Neural crest cell (in vitro differentiated cells): ENCODE measurements at places on chromosomes 13 and 19. TPM values are rescaled to one million over a fixed set of nuclear protein-coding genes. Genes with fewer than 3 reads are reported as not detected.

- H3K27ac ChIP-seq: no peak overlapping the region
- no peak overlapping the region for H3K4me3 ChIP-seq
- no peaks in the 10 kb centered on the region for H3K36me3 ChIP-seq
- H3K4me1 ChIP-seq: peaks cover 6% of the 10 kb centered on the region
Observed at GRCh38 chr19:45800070-45800553, 7.5 kb upstream of the DMWD start.

DNA sequence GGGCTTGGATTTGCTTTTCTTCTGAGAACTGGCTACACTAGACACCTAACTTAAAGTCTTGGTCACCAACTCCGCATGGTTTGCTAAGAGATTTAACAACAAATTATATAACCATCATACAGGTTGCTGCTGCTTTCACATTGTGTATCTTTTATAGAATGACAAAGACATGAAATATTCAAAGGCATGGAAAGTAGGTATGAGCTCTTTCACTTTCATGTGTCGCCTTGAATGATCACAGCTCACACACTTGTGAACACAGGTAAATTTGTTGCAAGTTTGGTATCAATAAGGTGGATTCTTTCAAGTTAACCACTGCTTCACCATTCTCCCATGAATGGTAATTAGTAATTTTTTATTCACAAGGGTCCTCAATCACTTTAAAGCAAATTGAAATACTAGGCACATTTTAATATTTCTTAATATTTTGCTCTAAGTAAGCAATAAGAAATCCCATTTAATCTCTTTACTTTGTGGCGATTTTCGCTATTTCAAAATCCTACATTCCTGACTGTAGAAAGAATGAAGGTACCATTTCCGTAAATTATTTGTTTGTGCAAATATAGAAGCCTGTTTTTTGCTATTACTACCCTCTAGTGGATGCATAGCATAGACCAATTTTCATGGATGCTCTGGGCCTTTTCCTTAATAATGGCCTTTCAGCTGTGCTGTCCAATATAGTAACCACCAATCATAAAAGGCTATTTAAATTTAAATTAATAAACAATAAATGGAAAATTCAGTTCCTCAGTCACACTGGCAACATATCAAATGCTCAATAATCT, 45.5 kb upstream of the FREM2 start:
- no peak overlapping the region for H3K27ac ChIP-seq
- no peaks in the 10 kb centered on the region for H3K4me1 ChIP-seq
- no peaks in the 10 kb centered on the region for H3K36me3 ChIP-seq
- no peak for DNase-seq
- no peak overlapping the region for H3K4me3 ChIP-seq
- H3K27me3 ChIP-seq: no peaks in the 10 kb centered on the region

DNA sequence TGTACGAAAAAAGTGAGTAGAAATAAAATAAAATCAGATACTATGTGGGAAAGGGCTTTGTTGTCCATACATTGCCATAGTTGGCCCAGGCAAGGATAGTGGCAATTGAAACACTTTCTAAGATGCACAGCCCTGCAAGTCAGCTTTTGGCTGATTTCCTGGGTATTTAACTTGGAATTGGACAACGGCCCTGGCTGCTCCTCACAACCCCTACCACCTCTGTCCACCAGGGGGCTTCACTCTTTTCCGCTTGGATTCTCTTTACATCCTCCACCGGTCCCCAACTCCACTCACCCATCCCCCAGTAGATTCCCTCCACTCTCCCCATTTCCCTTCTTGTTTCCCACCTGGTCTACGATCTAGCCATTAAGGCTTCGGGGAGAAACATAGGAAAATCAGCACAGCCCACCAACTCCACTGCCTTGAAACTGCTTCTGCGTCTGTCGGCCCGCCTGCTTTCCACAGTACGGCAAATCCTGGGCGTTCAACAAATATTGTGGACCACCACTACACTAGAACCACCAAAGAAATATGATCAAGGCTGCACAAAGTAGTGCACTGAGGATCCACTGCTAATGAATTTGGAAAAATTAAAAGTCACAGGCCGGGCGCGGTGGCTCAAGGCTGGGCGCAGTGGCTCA, 48.6 kb upstream of the GTF3A start:
- H3K4me1 ChIP-seq: peaks cover 14% of the 10 kb centered on the region
- peaks cover 46% of the 10 kb centered on the region for H3K27me3 ChIP-seq
- no peak overlapping the region for H3K4me3 ChIP-seq
- H3K27ac ChIP-seq: no peak overlapping the region

DNA sequence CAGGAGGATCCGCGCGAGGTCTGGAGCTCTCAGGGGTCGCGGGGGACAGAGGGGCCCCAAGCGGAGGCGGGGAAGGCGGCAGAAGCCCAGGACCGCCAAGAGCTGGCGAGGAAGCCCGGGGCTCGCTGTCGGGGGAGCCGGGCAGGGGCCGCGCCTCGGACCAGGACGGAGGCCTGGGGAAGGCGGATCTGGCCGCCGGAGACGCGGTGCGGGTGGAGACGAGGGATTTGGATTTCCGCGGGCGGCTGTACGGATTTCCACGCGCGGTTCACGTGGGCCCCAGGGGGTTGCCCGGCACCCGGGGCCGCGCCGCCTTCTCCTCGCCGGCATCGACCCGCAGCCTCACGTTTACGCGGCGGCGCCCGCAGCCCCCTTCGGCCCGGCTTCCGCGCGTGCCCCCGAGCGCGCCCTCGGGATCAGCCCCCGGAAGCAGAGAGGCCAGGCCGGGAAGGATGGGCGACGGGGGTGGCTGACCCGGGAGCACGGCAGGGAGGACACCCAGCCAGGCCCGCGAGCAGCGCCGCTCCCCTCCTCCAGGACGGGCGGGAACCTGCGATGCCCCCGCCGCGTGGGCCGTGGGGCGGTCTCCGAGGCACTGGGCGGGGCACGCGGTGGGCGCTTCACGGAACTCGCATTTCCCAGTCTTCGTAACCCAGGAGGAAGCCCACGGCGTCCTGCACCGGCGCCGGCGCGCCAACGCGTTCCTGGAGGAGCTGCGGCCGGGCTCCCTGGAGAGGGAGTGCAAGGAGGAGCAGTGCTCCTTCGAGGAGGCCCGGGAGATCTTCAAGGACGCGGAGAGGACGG, 4.7 kb downstream of the F7 start:
- no peak for DNase-seq
- H3K4me3 ChIP-seq: peak overlapping the region; percentile 44
- no peak overlapping the region for H3K27ac ChIP-seq
- H3K27me3 ChIP-seq: peaks cover 21% of the 10 kb centered on the region

The ZNF541 gene
- not detected in 2 replicates for total RNA-seq

The SLC7A9 gene
- 0.49 and 0.50 TPM in 2 replicates for total RNA-seq

- peaks cover 3% of the 10 kb centered on the region for H3K27me3 ChIP-seq
- H3K36me3 ChIP-seq: no peaks in the 10 kb centered on the region
- peak overlapping the region; percentile 79 for H3K27ac ChIP-seq
- DNase-seq: peak; percentile 92
Observed at GRCh38 chr13:26929971-26930730, 169.6 kb upstream of the GPR12 start.

- H3K4me3 ChIP-seq: peak overlapping the region; percentile 47
- H3K27ac ChIP-seq: peak overlapping the region; percentile 89
- H3K36me3 ChIP-seq: peaks cover 24% of the 10 kb centered on the region
Observed at GRCh38 chr13:114045113-114045735, 71.3 kb upstream of the C13orf46 start.

- no peak overlapping the region for H3K4me3 ChIP-seq
- H3K27me3 ChIP-seq: no peaks in the 10 kb centered on the region
- no peak overlapping the region for H3K27ac ChIP-seq
- peaks cover 7% of the 10 kb centered on the region for H3K4me1 ChIP-seq
- H3K36me3 ChIP-seq: no peaks in the 10 kb centered on the region
Observed at GRCh38 chr13:55214841-55215345, 1925.8 kb upstream of the PRR20A start.

- H3K4me1 ChIP-seq: peaks cover 33% of the 10 kb centered on the region
- H3K36me3 ChIP-seq: peaks cover 33% of the 10 kb centered on the region
- DNase-seq: no peak
- H3K27me3 ChIP-seq: no peaks in the 10 kb centered on the region
- peak overlapping the region; percentile 99 for H3K4me3 ChIP-seq
Observed at GRCh38 chr19:37467608-37468090, 405 bp upstream of the ZNF569 start.

- H3K4me3 ChIP-seq: no peak overlapping the region
- H3K27me3 ChIP-seq: no peaks in the 10 kb centered on the region
- peaks cover 6% of the 10 kb centered on the region for H3K4me1 ChIP-seq
- H3K36me3 ChIP-seq: peaks cover 4% of the 10 kb centered on the region
- H3K27ac ChIP-seq: no peak overlapping the region
Observed at GRCh38 chr13:23544668-23545067, 25.5 kb upstream of the TNFRSF19 start.

The PRTN3 gene
- not detected in 2 replicates for total RNA-seq

The CCDC169 gene
- total RNA-seq: 1.7 and 3.5 TPM in 2 replicates

The ZFP14 gene
- total RNA-seq: 10.6 and 12.3 TPM in 2 replicates

The RFXANK gene
- total RNA-seq: 107 and 111 TPM in 2 replicates

GRCh38 chr19:42352301-42353259, 27.1 kb downstream of the MEGF8 start:
- peaks cover 20% of the 10 kb centered on the region for H3K4me1 ChIP-seq
- peak; percentile 65 for DNase-seq
- H3K4me3 ChIP-seq: peak overlapping the region; percentile 70
- peaks cover 9% of the 10 kb centered on the region for H3K36me3 ChIP-seq
- no peak overlapping the region for H3K27ac ChIP-seq

The CAPS gene
- 1.6 and 2.6 TPM in 2 replicates for total RNA-seq

DNA sequence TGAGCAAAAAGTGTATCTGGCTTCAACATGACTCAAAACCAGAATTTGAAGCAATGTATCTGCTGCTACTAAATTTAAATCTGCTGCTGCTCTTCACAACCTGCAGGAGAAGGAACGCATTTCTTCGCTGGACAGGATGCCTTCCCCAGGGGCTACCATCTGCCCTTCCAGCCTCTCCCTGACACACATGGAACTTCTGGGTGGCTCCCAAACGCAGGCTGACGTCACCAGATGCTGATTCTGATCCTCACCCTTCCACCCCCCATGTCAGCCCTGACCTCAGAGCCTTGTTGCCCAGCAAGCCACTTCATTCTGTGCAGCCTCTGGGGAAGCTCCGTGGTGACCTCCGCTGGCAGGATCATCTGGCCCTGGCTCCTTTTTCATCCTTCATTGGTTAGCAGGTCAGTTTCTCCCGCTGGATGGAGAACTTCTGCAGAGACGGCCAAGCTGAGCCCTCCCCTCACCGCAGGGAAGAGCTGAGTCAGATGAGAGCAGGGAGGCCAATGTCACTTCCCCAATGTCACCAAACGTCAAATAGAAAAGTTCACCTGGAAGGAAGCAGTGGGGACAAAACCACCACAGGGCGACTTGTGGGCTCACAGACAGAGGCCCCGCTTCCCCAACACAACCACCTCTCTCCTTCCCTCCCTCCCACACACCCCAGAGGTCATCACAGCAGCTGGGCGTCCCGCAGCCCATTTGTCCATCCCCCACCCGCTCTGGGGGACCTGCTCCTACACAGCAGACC, 14.0 kb upstream of the RAB20 start:
- H3K4me1 ChIP-seq: peaks cover 12% of the 10 kb centered on the region
- H3K36me3 ChIP-seq: no peaks in the 10 kb centered on the region
- H3K4me3 ChIP-seq: no peak overlapping the region
- H3K27me3 ChIP-seq: peaks cover 14% of the 10 kb centered on the region
- H3K27ac ChIP-seq: no peak overlapping the region

GRCh38 chr13:114068656-114069318, 63.6 kb downstream of the RASA3 start:
- H3K36me3 ChIP-seq: peaks cover 7% of the 10 kb centered on the region
- no peak for DNase-seq
- H3K27ac ChIP-seq: peak overlapping the region; percentile 87

The KCTD12 gene
- total RNA-seq: 7.4 and 8.6 TPM in 2 replicates

DNA sequence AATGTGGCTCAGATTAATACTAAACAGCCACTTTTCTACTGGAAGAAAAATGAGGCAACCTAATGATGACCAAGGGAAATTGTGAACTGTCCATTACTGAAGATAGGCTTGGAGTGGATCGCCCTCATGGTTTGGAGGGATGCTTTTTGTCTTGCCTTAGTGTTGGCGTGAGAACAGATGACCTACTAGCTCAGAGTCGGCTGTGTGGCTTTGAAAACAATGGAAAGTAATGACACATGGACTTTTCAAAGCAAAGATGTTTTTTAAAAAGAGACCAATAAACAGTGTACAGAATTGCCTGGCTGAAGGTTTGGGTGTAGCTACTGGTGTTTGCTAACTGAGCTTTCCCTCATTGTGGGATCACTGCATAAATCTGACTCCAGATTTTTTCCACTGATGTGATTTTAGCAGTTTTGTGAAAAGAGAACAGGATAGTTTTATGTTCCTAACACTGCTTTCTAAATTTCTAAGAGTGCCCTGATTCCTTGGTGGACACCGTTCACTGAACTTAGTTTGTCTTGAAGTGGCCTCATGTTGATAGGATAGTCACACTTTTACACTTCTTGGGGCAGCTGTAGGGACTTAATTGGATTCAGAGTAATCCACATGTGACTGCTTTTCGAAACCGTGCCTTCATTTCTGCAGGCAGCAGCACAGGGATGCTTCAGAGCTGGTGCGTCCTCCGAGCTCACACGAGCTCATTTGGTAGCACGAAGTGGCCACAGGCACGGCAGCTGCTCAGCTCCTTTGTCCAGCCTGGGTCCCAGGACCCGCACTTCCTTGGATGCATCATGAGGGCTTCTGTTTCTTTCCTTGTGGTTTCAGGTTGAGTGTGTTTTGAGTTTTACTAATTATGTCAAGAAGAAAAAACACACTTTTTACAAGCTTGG, 4.3 kb downstream of the CEBPG start:
- no peaks in the 10 kb centered on the region for H3K27me3 ChIP-seq
- H3K4me3 ChIP-seq: peak overlapping the region; percentile 42
- peaks cover 56% of the 10 kb centered on the region for H3K4me1 ChIP-seq

- H3K4me1 ChIP-seq: no peaks in the 10 kb centered on the region
- H3K27ac ChIP-seq: no peak overlapping the region
- no peaks in the 10 kb centered on the region for H3K36me3 ChIP-seq
- no peak for DNase-seq
- no peaks in the 10 kb centered on the region for H3K27me3 ChIP-seq
Observed at GRCh38 chr13:83950293-83950692, 68.0 kb upstream of the SLITRK1 start.

The PLIN4 gene
- total RNA-seq: 0.30 and 0.47 TPM in 2 replicates

- H3K27ac ChIP-seq: no peak overlapping the region
- no peaks in the 10 kb centered on the region for H3K27me3 ChIP-seq
- peaks cover 24% of the 10 kb centered on the region for H3K4me1 ChIP-seq
- H3K4me3 ChIP-seq: peak overlapping the region; percentile 96
Observed at GRCh38 chr19:53101518-53101917, 1.7 kb downstream of the ZNF160 start.

The ANKRD24 gene
- total RNA-seq: 0.19 and 0.27 TPM in 2 replicates

DNA sequence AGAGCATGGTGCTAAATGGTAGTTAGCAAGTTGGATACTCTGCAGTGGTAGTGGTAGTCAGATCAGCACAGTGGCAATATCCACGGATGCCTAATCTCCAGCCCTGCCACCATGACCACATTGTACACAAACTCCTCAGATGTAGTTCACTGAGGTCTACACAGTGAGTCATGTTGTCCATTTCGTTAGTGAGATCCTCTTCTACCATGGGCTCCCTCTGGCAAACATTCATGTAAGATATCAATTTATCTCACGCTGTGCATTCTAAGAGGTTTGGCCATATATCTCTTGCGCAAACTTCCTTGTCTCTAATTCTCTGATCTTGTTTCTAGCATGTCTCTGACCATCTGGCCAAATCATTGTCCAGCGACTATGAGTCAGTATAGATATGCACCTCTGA, 58.2 kb downstream of the POLR1D start:
- H3K4me1 ChIP-seq: no peaks in the 10 kb centered on the region
- no peak overlapping the region for H3K27ac ChIP-seq
- peaks cover 40% of the 10 kb centered on the region for H3K27me3 ChIP-seq

GRCh38 chr19:12833738-12834565, 427 bp downstream of the RTBDN start:
- peaks cover 24% of the 10 kb centered on the region for H3K4me1 ChIP-seq
- H3K27me3 ChIP-seq: peaks cover 89% of the 10 kb centered on the region
- peak overlapping the region; percentile 51 for H3K4me3 ChIP-seq
- no peak overlapping the region for H3K27ac ChIP-seq
- DNase-seq: peak; percentile 43
- no peaks in the 10 kb centered on the region for H3K36me3 ChIP-seq

The PCDH17 gene
- total RNA-seq: 14.4 and 14.6 TPM in 2 replicates
